Kidney (tissue), 22 donors: ENCODE measurements at places on chromosomes 4 and X. TPM values are rescaled to one million over a fixed set of nuclear protein-coding genes. Genes with fewer than 3 reads are reported as not detected.

UCP1 gene
- polyA plus RNA-seq, result not detected

MAGEA4 gene
- polyA plus RNA-seq, result not detected

SMIM31 gene
- polyA plus RNA-seq, result not detected

AKAP4 gene
- polyA plus RNA-seq, result not detected

PWWP3B gene
- polyA plus RNA-seq, result 2.0 TPM

MAGEB2 gene
- not detected for polyA plus RNA-seq

GPR82 gene
- 0.15 TPM for polyA plus RNA-seq
